ENCODE measurements at places on chromosomes 7 and 10.

GRCh38 chr10:506451-507354, 182.8 kb downstream of the DIP2C start:
- DNase-seq: no peak

- no peak for DNase-seq
Observed at GRCh38 chr7:80781561-80781979, 137.3 kb downstream of the SEMA3C start.

GRCh38 chr10:65660006-65660405, 1265.8 kb upstream of the LRRTM3 start:
- no peak for DNase-seq

GRCh38 chr10:81081887-81082620, 544.4 kb downstream of the SH2D4B start:
- DNase-seq: no peak

- no peak for DNase-seq
Observed at GRCh38 chr7:91503934-91504555, 239.8 kb downstream of the FZD1 start.

DNA sequence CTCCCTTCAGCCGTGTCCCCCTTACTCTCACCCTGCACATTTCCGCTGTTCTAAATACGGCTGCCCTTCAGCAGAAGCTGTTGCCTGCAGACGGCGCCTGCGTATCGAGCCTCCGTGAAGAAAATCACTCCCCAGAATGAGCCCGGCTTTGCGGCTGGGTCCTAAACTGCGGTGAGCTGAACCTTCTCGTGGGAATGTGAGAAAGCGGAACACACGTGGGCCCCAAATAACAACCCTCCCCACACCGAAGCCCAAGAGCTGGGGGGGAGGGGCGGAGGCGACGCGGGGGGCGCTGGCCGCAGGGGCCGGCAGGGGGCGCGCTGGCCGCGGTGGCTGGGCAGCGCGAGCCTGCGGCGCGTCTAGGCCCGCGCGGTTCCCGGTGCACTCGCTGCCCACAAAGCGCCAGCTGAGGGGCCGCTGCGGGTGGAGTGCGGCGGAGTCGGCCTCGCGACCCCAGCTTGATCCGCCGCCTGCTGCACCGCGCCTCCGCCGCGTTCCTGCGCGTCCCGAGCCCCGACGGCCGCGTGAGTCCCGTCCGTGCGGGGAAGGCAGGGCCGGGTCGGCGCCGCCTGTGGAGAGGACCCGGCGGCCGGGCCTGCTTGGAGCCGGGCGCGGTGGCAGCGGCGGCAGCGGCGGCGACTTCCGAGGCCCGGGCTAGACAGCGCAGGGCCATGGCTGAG, at the start of gene ZNF398:
TSS of gene ZNF398 (plus strand) at position 382 of the 680 bp plus-strand sequence. CDS start at position 672, 290 bp downstream.
- DNase-seq: peak; percentile 78

DNA sequence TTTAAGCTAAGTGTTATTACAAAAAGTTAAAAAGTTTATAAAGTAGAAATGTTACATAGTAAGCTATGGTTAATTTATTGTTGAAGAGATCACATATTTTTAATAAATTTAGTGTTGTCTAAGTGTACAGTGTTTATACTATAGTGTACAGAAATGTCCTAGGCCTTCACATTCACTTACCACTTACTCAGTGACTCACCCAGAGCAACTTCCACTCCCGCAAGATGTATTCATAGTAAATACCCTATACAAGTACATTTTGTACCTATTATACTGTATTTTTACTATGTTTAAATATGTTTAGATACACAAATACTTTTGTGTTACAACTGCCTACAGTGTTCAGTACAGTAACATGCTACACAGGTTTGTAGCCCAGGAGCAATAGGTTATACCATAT, 69.2 kb downstream of the DNAJC1 start:
- DNase-seq: no peak

DNA sequence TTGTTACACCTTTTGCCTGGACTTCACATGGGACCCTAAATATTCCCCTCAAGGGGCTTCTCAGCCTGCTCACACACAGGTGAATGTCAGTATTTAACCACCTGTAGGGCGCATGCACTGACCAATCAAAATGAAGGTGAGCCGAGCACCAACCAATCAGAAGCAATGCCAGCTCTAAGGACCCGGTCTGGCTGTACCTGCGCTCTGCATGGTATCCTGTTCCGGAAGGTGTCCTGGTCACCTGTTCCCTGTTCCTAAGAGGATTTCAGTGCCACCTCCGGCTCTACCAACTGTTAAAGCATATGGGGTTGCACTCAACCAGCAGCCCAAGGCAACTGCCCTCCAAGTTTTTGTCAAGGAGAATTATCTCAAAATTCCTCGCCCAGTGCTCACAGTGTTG, 18.4 kb upstream of the CALN1 start:
- DNase-seq: no peak

DNA sequence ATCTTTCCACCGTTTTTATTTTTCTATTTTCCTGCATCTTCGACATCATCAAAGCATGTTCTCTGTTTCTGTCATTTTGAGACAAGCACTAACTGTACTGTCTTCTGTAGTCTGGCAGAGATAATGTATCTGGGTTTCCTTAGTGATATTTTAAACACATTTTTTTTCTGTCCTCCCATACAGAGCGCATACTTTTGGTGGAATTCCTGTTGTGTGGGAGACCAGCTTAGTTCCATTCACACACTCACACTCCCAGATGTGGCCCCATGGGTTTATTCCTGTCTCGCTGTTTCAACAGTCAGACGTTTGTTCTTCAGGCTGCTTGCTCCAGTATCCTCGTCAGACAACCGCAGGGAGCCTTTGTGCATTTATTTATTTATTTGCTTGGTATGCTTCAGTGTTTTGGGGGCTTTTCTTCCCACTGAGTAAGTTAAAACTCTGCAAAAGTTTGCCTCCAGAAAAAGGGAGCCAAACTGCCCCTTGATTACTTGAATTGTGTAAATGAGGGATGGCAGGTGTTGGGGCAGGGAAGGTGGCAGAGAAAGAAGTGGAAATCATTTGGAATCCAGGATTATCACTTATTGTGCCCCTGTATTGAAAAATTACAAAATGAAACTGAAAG, 456.8 kb upstream of the KLF6 start:
- no peak for DNase-seq

DNA sequence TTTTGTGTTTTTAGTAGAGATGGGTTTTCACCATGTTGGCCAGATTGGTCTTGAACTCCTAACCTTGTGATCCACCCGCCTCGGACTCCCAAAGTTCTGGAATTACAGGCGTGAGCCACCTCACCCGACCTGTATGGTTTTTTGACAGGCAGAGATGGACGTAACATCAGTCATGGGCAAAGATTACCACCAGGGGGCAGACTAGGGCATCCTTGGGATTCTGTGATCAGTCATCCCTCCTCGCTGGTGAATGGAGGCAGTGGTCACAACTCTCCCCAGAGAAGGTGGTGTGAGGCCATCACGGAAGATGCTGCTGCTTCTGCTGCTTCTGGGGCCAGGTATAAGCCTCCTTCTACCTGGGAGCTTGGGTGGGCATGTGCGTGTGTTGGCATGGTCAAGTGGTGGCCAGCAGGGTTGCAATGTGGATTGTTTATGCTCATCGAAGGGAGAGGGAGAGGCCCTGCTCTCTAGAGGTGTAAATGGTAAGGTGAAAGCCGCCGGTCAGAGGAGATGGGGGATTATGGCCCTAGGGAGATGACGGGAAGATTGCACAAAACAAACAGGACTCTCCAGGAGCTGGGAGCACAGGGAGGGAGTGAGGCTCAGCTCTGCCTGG, 122.7 kb upstream of the PRSS1 start:
- peak; percentile 23 for DNase-seq

GRCh38 chr7:25305831-25306230, 77.5 kb upstream of the NPVF start:
- DNase-seq: no peak

- DNase-seq: peak; percentile 57
Observed at GRCh38 chr7:82726038-82726800, 282.6 kb upstream of the CACNA2D1 start.

- DNase-seq: no peak
Observed at GRCh38 chr10:88542522-88542921, 40.6 kb downstream of the RNLS start.

DNA sequence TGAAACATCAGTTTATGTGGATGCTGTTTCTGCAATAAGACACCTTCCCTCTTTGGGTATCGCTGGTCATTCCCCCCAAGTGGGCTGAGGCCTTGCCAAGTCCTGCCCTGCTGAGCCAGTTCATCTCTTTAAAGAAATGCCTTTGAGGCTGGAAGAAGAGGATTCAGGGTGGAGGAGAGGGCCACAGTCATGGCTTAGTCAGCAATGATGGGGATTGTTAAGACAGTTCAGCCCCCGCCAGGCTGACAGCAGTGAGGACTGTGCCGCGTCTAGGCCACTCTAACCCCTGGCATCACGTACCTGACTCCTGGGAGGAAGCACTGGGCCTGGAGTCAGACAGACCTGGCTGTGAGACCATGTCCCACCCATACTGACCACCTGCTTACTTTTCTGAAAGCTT, 48.3 kb downstream of the PNLIPRP2 start:
- DNase-seq: no peak

All from NCI-H2081 (cell line).